ENCODE measurements at places on chromosomes 7 and 10.
A peak's percentile ranks its signal among the peaks of the same experiment; 100 is the strongest.

GRCh38 chr7:74256491-74257408 lies 2.6 kb upstream of the RFC2 start:
- no peak for DNase-seq

- no peak for DNase-seq
Measured at GRCh38 chr10:110392868-110393740, 88.4 kb upstream of the SMNDC1 start.

- DNase-seq, result no peak
Measured at GRCh38 chr7:29319719-29320521, 125.3 kb downstream of the CHN2 start.

DNA sequence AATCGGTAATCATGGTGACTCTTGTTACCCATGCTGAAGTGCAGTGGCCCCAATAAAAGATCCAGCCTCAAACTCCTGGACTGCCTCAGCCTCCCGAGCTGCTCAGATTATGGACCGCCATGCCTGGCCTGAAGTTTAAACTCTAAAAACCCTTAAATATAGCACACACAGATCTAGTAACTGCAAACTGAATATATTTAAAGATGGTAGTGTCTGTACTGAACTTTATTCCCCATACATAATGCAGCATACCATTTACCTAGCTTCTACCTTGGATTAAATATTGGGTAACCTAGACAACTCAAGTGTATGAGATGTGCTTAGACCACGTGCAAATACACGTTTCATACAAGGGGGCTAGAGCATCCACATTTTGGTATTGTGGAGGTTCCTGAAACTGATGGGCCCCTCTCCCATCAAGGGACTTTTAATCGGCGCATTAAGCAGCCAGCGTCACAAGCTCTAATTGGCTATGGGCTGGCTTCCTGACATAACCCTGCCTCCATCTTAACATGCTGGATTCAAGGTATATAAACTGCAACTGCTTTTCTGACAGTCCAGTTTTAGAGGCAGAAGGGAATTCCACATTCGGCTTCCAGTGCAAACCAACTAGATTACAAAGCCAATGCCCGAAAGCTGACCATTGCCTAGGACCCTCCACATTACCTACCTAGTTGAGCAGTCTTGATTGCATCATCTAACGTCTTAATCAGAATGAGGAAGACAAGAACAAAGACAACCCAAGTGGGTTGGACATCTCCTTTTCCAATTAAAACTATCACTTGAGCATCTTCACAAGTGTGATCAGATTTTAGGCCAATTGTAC lies 13.0 kb downstream of the HNRNPA2B1 start:
- no peak for DNase-seq

DNA sequence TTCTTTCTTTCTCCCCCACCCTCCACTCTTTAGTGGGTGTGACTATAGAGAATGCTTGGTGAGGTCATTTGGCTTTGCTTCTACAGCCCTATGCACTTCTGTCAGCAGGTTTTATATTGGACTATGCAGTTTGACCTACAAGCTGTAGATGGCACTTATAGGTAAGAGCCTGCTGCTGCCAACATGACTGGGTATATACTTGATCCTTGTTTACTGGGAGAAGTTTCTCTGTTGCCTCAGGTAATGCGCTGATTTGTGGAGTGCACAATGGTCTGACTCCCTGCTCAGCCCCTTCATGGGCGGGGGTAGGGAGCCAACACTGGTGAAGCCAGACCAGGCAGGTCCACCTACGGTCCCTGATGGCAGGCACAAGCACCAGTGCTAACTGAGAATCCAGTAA lies 33.7 kb upstream of the C7orf33 start:
- DNase-seq, result no peak

DNA sequence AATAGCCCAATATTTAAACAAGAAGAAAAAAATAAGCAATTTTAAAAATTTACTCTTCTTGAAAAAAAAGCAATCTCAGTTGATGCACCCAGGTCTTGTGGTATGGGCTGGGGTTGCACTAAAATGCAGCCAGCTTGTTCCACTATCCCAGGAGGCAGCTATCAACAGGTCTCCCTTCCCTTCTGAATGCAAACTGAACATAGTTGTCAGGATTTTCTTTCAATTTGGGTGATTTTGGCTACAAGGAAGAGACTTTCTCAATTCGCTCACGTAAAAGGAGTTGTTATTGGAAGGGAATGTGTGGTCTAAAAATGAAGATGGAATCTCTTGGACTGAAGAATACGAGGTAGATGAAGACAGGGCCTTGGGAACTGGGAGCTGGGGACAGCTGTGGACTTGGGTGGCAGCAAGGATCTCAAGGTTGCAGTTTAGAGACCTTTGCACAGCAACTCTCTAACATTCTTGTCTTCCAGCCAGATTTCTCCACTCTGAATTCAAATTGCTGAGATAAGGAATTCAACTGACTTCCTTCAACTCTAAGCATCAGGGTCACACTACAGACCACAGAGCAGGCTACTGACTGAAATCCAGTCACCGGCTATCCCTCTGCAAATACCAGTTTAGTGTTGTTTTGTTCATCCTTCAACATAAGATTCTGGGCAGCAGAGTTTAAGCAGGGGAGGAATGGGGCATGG lies 3.1 kb upstream of the TMEM26 start:
- DNase-seq, result no peak

GRCh38 chr7:110775046-110775445 lies 315.9 kb upstream of the LRRN3 start:
- no peak for DNase-seq

DNA sequence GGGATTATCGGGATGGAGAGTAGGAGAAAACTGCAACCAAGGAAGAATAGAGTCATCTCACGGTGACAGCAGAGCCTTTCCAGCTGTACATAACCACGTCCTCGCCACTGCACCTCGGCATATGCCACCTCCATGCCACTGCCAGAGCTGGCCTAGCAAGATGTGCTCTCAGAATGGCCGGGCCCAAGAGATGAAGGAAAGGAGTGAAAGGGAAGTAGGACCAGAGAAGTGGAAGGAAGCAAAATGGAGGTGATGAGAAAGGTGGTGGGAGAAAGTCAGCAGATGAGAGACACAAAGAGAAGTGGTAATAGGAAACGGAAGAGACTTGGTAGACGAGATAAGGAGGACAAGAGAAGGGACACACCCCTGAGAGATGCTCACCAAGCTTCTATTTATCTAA lies 8.0 kb upstream of the CALU start:
- no peak for DNase-seq

- DNase-seq, result no peak
Measured at GRCh38 chr10:130233426-130233825, 97.2 kb downstream of the GLRX3 start.

DNA sequence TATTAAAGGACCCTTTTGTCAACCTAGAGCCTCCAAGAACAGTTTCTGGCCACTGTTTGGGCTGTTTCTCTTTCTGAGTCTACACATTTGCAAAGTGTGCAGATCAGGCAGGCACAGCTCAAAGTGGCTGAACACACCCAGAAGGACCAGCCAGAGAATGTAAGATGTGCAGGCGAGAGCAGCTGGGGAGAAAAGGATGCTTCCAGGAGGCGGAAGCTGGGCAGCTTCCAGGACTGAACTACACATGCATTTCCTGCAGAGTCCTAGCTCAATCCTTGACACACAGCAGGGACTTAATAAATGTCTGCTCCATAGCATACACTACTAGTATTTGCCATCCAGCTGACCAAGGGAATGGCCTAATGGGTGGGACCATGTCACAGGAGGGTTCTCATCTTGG lies 70.9 kb downstream of the CTBP2 start:
- DNase-seq, result no peak

DNA sequence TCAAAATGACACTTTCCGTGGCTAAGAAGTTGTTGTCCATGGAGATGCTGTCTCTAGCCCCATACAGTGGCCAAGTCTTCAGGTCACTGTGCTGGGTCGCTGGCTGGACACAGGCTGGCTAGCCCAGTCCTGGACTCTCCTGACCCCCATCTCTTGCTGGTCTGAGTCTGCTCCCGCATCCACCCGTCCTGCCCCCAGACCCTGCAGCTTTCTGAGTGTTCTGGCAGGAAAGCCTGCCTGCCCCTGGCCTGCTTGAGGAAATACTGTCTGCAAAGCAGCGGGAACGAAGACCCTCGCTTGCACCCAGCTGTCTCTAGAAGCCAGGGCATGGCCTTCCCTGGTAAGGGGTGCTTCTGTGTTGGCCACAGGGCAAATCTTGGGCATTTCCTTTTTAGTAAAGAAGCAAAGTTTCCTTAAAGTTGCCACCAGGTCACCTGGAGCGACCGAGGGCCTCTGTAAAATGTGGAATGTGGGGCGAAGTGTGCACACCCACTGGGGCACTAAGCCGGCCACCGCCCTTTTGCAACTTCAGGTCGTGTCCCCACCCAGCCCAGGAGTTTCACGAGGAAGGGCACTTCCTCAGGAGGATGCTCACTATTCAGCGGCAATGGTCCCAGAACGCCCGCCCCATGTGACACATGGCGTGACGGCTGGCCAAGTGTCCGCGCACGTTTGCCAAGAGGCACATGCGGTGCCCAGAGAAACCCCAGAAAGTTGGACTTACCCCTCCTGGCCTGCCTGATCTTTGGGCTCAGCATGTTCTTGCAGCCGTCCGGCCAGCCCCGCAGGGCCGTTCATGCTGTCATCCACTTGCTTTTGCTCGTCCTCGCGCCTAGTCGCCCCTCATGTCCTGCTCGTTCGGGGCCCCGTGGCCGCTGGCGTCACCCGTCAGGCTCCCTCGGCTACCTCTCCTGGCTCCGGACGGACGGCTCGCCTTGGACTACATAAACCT lies 558 bp downstream of the ARHGAP22 start:
- DNase-seq, result no peak

DNA sequence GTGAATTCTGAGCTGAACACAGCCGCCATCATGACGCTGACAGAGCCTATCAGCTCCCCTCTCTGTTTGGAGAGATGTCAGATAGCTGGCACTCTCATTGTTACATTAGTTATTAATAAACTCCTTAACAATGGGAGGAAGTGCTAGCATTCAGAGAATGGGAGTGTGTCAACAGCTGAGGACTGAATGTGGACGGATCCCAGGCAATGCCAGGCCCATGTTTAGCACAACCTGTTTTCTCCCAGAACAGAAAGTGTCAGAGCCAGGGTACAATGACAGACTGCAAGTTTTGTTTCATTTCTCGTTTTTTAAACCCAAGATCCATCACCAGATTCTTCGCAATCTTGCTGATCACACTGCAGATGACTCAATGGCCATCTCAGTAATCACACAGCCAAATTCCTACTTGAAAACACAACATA lies 99.6 kb downstream of the PRPF18 start:
- no peak for DNase-seq

- no peak for DNase-seq
Measured at GRCh38 chr10:86164960-86165630, 201.5 kb downstream of the GRID1 start.

- DNase-seq, result peak; percentile 10
Measured at GRCh38 chr7:11170863-11171568, 197.3 kb downstream of the PHF14 start.

- no peak for DNase-seq
Measured at GRCh38 chr7:103894656-103895596, 94.5 kb downstream of the RELN start.

- no peak for DNase-seq
Measured at GRCh38 chr7:29445736-29446135, 117.9 kb upstream of the PRR15 start.

GRCh38 chr7:141291541-141291940 lies 217.7 kb downstream of the TMEM178B start:
- DNase-seq, result no peak

- DNase-seq, result no peak
Measured at GRCh38 chr10:102535481-102536147, 31.8 kb downstream of the SUFU start.

DNA sequence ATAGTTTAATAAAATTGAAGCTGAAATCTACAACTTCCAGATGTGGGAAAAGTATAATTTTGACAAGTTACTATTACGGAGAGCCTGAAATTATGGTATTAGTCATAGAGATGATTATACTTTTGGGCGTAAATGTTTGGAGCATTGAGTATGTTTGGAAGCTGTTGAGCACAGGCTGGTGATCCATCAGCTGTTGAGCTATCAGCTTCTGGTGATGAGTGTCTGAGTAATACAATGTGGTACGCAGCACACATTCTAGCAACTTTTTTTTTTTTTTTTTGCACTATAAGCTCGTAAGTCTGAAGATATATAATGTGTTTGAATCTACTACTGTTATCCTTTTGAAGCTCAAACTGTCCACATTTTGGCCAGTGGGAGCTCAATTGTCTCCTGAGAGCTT lies 123.4 kb downstream of the ATE1 start:
- no peak for DNase-seq

DNA sequence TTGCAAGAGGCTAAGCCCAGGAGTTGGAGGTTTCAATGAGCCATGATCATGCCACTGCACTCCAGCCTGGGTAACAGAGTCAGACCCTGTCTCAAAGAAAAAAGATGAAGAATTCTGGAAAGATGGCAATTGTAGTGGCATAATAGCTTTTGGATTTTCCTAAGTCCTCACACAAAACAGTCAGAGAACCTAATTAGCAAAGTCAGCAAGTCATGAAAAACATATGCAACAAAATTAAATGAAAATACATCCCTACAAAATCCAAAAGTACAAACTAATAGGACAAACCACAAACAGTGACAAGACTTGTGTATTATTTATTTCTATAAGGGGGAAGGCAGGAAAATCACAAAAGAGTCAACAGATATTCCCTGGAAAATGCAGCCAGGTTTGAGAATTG lies 362.3 kb upstream of the PLXDC2 start:
- DNase-seq, result no peak

DNA sequence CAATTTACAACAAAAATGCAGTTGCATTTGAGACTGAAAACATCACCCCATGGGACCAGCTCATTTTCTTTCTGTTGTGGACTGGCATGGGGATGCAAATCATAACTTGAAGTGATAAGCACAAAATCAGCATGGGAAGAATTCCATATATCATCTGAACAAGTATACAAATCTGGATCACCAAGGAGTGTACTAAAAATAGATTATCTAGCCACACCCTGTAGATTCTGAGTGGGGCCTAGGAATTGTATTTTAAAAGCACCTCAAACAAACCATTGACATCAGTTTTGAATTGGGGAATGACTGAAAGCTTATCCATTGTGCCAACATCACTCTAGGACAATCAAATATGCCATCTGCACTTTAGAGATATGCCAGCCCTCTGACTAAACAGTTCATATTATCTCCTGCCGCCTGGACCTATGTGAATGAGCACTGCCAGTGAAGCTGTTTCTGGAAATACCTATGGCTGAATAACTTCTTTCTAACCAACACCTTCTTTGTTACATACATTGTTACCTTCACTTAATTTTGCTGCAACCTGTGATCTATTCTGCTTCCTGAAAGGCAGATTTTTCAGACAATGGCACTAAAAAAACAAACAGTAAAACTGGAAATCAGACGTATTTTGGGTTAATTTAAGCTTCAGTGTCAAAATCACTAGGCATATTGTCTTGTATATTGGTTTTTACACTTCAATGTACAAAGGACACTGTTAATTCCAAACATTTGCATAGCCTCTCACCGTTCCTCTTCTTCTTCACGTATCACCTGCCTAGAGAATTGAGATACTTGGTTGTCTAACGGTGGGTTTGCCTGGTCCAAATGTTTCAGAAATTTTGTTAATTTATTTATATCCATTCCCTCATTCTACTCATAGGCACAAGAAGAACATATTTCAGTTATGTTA lies 42.4 kb upstream of the HGF start:
- no peak for DNase-seq

All from NCI-H1694 treated with DMSO at 0.1 percent for 48 hours (cell line).